ENCODE measurements at places on chromosomes 7 and 10.

DNA sequence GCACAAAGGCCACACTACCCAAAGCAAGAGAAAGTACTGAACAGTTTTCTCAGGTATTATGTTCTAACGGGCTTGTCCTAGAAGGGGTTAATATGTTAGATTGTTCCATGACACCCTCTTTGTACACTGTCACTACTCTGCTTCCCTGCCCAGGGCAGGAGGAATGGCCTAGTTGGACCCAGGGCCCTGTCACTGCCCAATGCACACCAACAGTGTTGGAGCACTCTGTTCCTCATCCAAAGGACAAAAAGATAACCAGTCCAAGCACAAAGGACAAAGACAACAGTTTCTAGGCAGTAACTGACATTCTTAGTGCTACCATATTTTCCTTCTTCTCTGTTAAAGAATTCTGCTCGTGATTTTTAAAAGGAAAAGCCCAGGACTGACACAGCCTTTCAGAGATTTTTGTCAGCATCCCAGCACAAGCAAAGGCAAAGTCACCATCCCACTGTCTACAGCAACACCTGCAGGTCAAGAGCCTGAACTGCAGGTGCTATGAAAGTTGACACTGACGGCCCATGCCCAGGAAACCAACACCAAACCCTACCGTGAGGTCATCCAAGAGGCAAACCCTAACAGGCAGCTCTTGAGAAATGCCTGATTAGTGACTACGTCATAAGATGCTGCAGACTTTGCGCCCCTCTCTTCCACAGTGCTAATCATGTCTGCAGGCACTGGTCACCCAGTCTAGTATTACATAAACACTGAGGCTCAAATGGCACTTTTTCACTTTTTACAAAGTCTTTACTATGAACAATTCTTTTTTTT lies 13.2 kb downstream of the NUDCD3 start:
- peak; percentile 84 for DNase-seq

DNA sequence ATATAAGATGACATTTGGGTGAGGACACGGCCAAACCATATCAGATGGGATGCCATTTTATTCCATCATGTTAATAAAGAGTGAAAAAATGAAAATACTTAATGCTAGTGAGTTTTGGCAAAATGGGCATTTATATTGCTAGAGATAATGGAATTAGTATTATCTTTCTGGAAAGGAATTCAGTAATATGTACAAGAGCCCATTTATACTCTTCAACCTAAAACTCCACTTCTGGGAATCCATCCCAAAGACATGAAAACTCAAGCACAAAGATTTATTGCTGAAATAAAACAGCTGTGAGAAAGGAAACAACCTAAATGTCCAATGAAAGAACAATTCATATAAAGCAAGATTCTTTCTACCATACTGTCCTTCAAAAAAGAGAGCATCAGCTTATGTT lies 96.0 kb upstream of the TMEM168 start:
- no peak for DNase-seq

DNA sequence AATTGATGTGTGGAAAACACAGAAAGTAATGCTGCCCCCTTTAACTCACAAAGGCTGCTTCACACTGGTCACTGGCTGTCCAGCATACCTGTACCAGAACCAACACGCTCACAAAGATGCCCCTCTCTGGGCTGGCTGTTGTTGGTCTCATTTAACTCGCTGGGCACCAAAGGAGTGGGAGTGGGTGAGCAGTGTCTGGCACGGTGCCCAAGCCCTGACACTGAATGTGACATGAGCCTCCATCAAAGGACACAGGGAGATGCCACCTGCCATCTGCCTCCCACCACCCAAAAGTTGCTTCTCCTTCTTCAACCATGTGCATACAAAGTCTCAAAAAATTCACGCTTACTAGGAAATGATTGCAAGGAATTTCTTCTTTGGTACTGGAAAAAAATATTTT lies 86.8 kb downstream of the FGFR2 start:
- no peak for DNase-seq

DNA sequence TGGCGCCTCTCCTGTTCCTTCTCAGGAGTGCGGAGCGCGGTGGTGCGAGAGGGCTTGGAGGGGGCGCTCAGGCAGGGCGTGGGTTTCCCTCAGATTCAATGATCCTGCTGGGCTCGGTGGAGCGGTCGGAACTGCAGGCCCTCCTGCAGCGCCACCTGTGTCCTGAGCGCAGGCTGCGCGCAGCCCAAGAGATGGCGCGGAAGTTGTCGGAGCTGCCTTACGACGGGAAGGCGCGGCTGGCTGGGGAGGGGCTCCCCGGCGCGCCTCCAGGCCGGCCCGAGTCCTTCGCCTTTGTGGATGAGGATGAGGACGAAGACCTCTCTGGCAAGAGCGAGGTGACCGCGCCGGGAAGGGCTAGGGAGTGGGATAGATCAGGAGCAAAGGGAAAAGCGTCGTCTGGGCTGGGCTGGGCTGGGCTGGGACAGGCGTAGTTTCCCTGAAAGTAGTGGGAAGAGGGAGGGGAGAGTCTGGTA lies 17.0 kb downstream of the FAM131B start:
- peak; percentile 27 for DNase-seq

DNA sequence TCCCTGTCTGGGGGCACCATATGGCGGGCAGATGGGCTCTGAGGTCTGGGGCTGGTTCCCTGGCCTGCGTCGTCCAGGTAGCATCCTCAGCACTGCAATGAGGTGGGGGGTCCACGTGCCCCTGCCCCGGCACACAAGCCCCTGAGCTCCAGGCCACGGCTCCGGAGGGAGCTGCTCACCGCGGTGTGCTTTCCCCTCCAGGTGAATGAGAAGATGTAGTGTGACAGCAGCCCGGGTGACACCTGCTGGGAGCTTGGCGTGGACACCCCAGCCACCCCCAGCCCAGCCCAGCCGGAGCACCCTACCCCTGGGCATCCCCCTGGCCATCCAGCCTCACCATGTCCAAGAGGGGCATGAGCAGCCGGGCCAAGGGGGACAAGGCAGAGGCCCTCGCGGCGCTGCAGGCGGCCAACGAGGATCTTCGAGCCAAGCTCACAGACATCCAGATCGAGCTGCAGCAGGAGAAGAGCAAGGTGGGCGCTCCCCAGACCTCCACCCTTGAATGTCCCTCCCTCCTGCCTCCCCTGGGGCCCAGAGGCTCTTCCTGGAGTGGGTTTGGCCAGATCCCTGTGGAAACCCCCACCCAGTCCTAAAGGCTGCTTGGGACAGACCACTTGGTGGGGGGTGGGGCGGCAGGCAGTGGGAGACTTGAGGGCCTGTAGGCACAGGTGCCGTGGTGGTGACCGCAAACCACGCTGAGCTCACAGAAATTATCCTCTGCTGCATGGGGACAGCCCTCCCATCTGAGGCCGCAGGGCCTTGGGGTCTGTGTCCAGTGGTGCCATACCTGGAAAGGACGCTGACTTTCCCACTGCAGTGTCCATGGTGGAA lies 38.9 kb downstream of the JAKMIP3 start:
- DNase-seq: no peak

DNA sequence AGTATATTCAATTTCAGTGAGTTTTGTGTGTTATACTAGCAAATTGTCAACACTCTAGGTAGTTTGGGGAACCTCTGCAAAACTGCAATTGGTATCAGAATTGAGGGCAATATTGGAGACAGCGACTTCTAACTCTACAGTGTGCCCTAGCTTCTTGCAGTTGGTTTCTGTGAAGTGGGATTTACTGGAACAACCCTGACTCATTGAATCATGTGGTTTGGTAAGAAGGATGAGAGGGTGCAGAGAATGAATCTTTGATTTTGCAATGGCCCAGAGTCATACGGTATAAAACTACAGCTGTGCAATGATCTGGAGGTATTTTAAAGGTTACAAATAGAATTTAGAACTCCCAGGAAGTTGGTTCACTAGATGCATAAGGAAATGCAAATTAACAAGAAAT lies 129.1 kb upstream of the PPP1R3A start:
- DNase-seq: peak; percentile 20

- DNase-seq: no peak
Observed at GRCh38 chr7:152709287-152710152, 33.6 kb upstream of the XRCC2 start.

GRCh38 chr10:95430231-95430951 lies 130.8 kb downstream of the SORBS1 start:
- DNase-seq: peak; percentile 85

DNA sequence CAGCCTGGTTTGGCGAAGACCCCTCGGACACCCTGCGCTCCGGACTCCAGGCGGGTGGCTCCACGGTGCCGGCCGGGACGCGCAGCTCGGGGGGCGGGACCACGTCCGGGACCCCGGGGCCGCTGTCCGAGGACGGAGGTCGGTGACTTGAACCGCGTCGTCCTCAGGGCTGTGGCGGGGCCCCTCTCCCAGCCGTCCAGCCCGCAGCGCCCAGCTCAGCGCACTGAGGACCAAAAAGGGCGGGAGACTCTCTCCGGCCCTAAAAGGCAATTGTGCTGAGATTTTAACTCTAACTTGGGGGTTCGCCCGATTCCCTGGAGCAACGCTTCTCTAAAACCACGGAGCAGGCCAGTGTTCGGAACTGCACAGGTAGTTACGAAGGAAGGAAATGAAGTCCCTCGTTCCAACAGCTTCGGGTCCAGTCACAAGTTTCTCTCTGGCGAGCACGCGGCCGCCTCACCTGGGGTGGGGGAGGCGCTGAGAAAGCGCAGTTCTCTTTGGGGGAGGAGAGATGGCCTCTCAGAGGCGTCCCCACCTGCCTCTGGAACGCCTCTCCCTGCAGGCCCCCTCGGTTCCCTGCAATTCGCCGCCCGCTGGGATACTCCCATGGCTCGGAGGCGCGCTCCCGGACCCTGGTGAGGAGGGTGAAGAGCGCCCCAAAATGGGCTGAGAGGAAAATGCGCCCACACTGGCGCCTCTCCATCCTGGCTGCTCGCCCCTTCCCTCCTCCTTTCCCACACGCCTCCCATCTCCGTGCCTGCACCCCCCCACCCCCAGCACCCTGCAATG lies 352.7 kb downstream of the DNAJB6 start:
- no peak for DNase-seq

- peak; percentile 37 for DNase-seq
Observed at GRCh38 chr7:22549667-22550513, 49.9 kb upstream of the STEAP1B start.

GRCh38 chr10:130869179-130869841 lies 442.2 kb downstream of the TCERG1L start:
- DNase-seq: no peak

GRCh38 chr10:58239561-58240169 lies 28.0 kb downstream of the IPMK start:
- no peak for DNase-seq

DNA sequence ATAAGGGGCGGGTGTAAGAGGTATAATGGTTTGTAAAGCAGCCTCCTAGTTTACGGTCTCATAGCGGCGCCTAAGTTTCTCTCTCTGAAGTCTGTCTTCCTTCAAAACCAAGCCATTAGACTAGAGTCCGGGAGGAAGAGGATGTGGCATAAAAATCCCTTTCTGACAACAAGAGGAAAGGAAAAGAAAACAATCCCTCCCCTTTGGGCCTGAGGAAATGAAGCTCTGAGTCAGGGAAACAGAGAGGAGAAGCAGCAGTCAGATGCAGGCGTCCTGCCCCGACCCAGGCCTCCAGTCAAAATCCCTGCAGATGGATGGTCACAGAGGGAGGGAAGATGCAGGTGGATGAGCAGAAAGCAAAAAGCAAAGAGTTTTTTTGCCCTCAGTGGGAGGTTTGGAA lies 23.7 kb downstream of the PARP12 start:
- DNase-seq: no peak

DNA sequence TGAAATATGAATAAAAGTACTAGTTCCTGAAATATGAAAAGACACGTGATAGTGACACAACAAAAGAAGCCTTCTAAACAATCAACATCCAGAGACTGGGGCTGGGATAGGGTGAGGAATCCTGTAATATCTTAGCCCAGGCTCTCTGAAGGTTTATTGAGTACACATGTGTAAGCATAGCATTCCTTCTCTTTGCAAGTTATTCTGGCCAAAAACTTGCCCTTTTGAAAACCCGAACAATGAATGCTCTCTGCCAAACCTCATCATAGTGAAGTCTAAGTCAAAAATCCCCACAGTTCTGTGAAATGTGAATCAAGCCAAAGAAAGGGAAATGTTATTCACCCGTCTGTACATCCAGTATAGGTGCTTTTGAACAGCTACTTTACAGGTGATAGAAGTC lies 11.6 kb downstream of the SEMA3D start:
- peak; percentile 35 for DNase-seq

- DNase-seq: no peak
Observed at GRCh38 chr7:94418851-94419250, 24.2 kb downstream of the COL1A2 start.

DNA sequence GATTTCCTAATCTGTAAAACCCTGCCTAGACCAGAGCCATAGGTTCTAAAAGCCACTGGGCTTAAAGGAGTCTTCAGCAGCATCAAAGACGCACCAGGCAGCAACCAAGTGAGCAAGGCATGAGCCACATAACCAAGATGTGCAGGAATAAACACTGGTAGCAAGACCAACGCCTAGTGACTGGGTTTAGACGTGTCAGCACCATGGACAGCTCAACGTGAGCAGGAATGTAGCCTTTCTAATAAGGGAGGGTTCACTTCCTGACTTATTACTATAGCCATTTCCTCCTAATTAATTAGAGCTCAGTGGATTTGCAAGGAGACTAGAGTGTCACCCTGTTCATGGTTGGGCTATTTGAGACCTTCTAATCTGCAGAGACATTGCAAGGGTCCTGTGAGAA lies 223.7 kb downstream of the LHFPL3 start:
- peak; percentile 8 for DNase-seq

- DNase-seq: no peak
Observed at GRCh38 chr10:62049624-62050345, 148.3 kb downstream of the ARID5B start.

DNA sequence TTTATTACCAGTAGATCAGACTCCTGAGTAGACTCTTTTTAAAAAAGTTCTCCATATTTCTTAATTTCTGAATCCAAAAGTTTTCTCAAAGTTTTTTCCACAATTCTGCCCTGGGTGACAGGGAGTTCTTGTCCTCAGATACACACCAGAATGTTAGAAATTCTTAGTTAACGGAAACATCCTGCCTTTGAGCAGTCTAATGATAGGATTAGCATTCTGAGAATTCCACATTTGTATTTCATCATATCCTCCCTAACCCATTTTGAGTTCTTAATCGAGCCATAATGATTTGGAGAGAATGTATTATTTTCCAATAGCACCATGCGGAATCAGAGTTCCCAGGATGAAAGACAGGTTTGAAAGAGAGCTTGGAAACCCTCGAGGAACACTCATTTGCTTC lies 28.9 kb upstream of the MRPS33 start:
- DNase-seq: peak; percentile 7

GRCh38 chr7:20237464-20238193 lies 20.4 kb upstream of the MACC1 start:
- no peak for DNase-seq

DNA sequence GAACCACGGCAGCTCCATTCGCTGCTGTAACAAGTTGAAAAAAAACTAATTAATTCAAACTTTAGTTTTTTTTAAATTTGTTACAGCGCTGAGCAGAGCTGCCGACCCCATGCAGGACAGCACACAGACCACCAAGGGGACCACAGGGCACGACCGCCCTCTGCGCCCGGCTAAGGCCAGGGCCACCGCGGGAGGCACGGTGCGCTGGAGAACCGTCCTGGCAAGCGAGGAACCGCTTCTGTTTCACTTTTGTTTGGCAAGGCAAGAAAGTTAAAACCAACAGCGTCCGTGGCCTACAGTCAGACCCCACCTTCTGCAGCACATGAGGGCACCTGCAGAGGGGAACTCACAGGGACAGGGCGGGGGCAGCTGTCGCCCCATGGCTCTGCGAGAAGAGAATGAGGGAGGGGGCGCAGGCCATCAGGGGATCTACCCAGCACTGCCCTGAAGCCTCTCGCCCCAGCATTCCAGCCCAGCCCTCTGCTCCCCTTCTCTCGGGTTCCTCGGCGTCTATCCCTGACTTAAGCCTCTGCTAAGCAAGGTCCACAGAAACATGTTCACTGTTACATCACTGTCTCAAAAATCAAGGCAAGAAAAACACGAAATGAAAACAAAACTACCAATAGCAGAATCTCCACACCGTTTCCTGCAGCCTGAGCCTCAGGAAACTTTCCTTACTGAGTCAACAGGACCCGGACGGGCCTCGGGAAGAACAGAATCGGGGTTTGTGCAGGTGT lies 204.4 kb downstream of the DIP2C start:
- no peak for DNase-seq

Data from GM03348 (cell line).